Activated T-helper 9 cell treated with anti-CD3 and anti-CD28 coated beads, Interleukin-2, amount 50 U/mL, for 16 hours (primary cell): ENCODE measurements at places on chromosomes 16 and 17.

DNA sequence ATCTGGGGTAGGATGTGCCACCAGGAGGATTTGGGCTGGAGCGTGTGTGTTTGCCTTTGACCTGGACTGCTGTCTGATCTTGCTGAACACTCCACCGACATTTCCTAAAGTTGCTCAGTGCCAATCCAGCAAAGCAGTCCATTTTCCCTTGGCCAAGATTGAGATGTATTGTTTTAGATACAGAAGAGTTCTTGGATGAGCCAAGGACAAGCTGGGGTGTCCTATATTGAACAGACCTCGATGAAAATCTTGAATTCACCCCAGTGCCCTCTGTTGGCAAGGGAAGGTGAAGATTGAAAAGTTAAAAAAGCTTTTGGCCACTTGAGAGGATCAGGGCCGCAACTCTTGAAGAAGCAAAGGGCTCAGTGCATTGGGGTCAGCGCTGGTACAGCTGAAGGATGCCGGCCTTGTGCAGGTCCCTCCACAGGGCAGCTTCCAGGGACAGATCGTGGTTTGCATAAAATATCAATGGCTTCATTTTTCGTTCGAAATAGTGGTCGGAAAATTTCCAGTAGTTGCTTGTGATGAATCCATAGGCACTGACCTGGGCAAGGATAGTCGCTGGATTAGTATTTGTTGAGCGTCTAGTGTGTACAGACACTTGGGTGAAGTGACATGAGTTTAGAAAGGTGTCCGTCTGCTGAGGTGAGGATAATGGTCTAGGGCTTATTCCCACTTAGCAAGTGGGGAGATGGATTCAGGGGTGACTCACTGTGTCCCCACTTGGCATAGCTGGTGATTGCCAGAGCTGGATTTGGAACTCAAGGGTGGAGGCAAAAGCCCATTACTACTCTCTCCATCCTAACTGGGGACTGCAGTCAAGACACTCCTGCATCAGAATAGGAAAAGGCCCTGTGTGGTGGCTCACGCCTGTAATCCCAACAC lies 19.7 kb downstream of the ST6GALNAC2 start:
- DNase-seq: no peak

DNA sequence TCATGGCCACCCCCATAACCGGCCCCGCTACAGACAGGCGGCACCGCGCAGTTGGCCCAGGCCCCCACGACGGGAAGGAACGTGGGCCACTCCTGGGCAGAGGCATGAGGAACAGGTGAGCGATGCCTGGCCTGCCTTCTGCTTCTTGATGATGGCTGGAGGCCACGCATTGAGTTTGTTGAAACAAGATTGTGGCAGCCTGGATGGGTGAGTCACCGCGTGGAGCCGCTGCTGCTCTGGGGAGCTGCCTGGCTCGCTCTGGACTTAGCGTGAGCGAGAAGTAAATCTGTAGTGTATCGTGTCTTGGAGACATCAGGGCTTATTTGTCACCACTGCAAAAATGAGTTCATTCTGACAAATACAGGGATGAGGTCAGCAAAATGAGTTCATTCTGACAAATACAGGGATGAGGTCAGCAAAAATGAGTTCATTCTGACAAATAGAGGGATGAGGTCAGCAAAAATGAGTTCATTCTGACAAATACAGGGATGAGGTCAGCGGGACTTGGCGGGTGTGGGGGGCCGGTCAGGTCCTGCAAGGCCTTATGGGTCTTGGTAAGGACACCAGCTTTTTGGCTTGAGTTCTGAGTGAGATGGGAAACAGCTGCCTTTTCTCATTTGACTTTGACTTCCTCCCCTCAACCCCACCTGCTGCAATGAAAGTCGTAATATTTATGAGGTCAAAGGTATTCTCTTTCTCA lies 93.0 kb downstream of the SEC14L1 start:
- no peak for DNase-seq

DNA sequence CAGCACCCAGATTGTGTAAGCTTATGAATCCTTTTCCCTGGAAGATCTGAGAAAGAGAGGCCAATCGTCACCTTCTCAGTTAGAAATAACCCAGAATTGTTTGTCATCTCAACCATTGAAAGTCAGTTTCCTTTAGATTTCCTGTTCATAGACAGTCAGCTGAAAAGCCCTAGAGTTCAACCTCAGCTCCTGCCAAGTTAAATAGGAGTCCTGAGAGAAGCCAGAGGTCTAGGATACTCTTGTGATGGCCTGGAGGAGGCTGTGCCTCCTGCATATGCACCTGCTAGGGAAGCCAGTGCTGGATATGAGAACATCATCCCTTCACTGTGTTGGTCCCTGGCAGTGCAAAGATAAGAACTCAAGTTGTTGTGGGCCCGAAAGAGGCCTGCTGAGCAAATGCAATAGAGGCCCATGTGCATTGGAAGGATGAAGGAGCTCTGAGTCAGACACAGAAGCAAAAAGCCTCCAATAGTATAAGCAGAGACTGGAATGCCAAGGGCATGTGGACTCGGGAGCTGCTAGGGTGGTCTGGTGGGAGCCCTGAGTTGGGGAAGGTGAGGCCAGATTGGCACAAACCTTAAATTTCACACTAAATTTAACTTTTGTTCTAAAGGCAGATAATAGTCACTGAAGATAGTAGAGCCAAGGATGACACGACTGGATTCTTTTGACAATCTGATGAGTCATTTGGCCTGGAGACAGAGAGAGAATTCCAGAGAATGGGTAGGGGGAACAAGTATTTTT lies 520.9 kb upstream of the CDH5 start:
- no peak for DNase-seq

DNA sequence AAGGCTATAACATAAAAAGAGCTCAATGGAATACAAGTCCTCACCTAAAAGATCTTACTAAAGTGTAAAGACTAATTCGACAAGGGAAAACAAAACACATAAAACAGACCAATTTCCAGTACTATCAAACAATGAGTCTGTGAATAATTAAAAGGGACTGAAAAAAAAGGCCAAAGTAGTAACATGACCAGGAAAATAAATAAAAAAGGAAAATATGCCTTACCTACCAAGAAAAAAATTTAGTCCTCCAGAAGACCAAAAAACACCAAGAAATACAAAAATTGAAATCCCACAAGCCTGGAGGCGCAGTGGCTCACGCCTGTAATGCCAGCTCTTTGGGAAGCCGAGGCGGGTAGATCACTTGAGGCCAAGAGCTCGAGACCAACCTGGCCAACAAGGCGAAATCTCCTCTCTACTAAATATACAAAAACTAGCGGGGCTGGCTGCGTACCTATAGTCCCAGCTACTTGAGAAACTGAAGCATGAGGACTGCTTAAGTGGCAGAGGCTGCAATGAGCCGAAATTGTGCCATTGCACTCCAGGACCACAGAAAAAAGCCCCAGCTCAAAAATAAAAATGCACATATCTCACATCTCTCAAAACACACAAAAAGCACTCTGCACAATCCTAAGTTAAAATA lies 60.8 kb downstream of the TEX14 start:
- DNase-seq: peak; percentile 2

DNA sequence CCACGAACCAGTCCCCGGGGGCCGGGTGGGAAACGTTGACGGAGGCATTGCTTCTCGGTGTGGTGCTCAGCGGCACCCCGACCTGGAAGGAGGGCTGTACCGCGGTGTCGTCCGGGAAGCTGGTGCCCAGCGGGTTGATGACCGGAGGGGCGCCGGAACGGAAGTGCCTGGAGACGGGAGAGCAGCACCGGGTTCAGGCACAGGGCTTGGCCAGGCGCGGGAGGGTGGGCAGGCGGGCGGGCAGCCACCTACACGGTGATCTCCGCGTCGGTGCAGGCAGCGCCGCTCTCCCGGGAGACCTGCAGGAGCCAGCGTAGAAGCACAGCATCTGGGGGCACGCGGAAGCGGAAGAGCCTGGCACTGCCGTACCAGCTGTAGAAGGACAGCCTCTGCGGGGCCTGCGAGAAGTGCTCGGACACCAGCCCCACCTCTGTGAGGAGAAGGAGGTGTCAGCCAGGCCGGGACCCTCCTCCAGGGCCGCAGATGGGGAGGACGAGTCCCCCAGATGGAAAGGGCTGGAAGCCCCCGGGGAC lies 4.3 kb downstream of the PGAP6 start:
- no peak for DNase-seq

DNA sequence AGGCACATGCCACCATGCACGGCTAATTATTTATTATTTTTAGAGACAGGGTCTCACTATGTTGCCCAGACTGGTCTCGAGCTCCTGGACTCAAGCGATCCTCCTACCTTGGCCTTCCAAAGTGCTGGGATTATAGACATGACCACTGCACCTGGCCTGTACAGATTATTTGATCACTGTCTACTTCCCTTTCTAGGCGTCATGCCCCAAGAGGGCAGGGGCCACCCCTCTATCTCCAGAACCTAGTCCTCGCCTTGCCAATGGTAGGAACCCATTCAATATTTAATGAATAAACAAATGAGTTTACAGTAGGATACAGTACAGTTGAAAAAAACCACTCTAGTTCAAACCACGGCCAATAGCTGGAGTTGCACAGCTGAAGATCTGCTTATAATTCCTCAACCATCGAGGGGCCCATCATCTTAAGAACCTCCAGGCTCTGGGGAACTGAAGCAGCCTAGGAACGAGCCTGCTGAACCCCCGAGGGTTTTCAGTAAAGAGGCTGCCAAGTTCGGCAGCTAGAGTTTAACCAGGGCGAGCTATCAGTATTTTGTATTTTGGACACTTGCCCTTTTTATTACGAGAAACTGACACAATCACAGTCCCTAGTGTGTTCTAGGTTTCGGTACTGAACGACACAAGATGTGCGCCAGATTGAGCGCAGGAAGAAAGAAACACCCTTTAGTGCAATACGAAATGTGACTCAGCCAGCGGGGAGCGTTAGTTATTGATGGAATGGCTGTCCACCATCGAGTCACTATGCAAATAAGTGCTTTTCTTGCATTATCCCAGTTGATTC lies 14.6 kb downstream of the ADCY9 start:
- no peak for DNase-seq

DNA sequence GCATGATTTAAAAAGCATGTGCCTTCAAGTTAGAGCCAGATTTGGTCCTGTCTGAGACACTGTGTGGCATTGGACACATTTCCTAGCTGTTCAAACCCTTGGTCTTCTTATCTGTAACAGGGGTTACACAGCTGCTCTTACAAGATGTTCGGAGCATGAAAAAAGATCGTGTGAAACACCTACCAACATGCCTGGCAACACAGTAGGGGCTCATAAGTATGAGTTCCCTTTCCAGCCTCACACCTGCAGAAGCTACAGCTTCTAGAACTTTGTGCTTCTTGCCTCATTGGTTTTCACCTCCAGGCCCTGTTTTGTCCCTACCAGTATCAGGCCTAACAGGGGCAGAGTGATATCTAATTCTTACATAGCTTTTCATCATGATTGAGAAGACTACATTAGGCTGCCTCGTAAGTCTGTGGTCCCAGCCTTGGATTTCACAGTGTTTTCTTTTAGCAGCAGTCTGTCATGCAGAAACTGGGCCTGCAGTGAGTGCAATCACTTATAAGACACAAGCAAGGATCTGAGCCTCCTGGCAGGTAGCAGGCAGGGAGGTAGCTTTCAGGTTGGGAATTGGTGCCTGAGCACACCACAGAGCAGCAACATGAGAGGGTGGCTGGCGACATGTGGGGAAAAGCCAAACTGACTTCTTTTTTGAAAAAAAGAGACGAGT lies 78.8 kb downstream of the CCDC182 start:
- no peak for DNase-seq

DNA sequence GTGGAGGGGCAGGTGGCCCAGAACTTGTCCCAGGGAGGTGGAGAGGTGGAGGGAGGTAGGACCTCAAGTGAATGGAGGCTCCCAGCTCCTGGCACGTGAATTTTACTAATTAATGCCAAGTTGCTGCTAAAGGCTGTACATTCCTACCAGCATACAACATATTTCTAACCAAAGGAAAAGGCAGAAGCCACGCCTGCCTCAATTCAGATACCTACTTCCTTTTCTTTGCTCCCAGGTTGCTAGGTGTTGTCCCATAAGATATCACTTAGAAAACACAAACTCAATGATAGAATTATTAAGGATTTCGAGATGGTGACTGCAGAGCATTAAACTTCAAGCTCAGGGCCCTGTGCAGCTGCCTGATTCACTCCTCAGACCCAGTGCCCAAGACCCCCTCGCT lies 20.5 kb upstream of the SMPD3 start:
- DNase-seq: no peak

DNA sequence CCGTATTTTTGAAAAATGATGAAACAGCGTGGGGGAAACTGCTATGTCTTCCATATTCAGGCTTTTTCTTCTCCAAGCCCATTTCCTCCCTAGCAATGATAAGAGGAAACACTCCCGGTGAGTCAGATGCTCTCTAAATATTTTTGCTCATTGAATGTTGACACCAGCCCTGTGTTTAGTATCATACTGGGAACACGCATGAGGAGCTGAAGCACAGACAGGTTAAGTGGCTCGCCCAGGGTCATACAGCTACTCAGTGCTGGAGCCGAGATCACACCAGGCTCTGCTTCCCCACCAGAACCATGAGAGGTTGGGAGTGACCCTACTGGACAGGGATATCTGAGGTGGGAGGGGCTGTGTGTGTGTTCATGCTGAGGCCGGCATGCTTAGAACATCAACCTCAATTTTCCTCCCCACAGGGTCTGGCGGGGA lies 37.8 kb upstream of the ADGRG1 start:
- no peak for DNase-seq
